ENCODE measurements at places on chromosomes 1 and 21. TPM values are rescaled to one million over a fixed set of nuclear protein-coding genes. Genes with fewer than 3 reads are reported as not detected.
A peak's percentile ranks its signal among the peaks of the same experiment; 100 is the strongest.

FCAMR gene
- not detected for total RNA-seq

PPM1J gene
- total RNA-seq, result 0.69 TPM

HCRTR1 gene
- total RNA-seq, result not detected

SSX2IP gene
- 19.5 TPM for total RNA-seq

SYT14 gene
- total RNA-seq, result under 0.01 TPM

TMEM183A gene
- total RNA-seq, result 121 TPM

DNA sequence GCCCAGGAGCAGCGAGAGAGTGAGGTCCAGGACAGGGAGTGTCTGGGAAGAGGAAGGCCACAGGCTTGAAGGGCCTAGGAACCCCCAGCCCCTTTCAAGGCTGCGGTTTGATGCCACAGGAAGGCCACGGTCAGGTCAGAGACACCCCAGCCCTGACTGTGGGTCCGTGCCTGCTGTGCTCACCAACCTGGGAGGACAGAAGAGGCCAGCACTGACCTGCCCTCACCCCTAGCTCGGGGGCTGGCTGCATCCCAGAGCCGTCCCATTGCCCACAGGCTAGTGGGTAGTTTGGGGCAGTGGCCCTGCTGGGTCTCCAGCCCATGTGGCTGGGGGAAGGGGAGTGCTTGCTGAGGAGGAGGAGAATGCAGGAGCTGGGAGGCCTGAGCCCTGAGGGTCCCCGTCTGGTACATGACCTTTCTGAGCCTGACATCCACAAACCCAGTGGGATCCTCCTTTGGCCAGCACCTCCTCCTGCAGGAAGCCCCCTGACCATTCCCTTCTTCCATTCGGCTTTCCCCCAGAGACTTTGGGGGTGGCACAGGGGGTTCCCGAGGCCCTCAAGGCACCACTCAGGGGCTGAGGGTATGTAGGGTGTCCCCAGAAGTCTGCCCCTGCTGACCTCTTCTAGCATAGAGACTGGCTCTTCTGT lies 54.3 kb downstream of the WNT9A start:
- no peak for DNase-seq

GRCh38 chr1:109229531-109230127 lies 15.9 kb downstream of the SARS1 start:
- DNase-seq, result no peak

- no peak for DNase-seq
Measured at GRCh38 chr1:235507623-235508022, 3.4 kb upstream of the B3GALNT2 start.

DNA sequence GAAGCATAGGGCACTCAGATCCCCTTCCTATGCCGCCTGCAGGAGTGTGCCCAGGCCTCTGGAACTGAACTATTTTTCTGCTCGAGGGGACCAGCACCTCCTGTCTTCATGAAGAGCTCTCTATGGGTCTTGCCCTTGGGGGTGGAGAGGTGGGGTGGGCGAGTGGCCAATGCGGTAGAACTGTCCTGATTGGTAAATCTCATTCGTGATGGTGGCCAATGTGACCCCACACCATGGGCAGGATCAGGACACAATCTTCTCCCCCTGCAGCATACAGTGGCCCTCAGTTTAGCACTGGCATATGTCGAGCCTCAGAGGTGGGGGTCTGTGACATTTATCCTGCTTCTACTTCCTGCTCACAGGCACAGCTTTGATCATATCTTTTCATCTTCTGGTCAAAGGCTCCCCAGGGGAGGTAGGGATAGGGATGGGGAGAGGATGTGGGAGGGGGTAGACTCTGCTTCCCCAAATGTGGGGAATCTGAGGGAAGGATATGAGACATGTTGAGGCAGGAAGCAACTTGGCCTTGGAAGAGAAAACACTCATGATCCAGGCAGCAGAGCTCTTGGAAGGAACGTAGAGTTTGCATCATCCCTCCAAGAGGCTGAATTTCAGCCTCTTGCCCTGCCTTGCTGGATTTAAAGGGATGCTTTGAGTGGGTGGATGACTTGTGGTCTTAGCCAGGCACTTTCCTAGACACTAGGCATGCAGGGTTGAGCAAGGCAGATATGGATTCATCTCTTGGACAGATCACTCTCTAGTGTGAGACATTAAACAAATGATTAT lies 81.8 kb downstream of the LAMC2 start:
- DNase-seq, result peak; percentile 50

GRCh38 chr1:230749635-230750034 lies 2.4 kb downstream of the CAPN9 start:
- no peak for DNase-seq

DNA sequence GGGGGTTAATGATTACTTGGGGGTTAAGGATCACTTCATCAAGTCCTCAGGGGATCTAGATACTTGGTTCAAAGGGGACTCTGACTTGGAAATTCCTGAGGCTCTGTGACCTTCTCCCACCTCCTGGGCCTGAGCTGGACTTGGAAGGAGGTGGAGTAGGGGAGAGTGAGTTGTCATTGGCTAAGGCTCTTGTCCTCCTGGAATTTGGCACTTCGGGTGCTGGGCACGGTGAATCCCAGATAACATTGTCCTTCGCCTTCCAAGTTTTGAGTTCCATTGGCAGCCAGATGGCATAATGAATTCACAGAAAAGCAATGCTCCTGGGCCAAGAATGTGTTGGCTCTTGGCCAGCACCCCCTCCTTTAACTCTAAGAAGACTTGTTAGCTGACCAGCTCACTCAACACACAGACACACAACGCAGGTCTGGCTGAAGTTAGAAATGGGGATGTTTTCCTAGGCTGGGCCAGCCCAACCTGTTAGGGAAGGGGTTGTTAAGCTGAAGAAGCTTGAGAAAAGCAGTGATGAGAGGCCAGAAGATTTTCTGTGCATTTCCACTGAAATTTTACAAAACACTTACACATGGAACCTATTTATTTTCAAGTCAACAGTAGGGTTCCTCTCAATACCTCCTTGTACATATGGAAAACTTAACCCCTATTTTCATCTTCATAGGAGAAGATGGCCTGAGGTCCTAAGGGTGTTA lies 29.7 kb downstream of the SLC26A9 start:
- no peak for DNase-seq

- no peak for DNase-seq
Measured at GRCh38 chr1:160546942-160547341, 23.9 kb upstream of the SLAMF6 start.

- DNase-seq, result no peak
Measured at GRCh38 chr1:207020065-207020708, 12.4 kb downstream of the C1orf116 start.

GRCh38 chr1:50228871-50229384 lies 120.2 kb downstream of the ELAVL4 start:
- DNase-seq, result no peak

DNA sequence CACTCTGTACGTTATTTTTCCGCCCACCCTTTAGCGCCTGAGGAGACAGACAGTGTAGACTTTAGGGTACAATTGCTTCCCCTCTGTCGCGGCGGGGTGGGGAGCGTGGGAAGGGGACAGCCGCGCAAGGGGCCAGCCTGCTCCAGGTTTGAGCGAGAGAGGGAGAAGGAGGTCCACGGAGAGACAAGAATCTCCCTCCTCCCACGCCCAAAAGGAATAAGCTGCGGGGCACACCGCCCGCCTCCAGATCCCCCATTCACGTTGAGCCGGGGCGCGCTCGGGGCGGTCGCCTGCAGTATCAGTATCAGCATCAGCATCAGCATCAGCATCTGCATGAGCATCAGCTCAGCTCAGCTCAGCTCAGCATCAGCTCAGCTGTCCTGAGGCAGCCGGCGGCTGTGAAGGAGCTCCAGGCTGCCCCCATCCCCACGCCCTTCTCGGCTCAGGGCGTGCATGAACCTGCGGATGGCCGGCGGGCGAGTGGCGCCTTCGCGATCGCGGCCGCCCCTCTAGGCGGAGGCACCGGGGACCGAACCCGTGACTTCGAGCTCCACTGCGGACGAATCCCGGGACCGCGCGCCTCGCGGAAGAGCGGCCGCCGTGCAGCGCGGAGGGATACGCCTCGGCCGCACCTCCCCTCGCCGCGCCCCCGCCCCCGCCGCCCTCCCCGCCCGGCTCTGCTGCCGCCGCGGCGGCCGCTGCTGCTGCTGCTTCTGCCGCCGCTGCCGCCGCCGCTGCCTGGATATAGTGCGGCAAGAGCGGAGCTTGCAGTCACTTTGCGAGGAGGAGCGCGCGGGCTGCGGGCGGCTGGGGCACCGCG lies at the start of gene NCAM2:
Gene NCAM2 (plus strand): TSS at position 774 of the 820 bp plus-strand sequence.
- peak; percentile 62 for DNase-seq

GRCh38 chr1:224631462-224632115 lies 15.5 kb downstream of the CNIH3 start:
- DNase-seq, result no peak

DNA sequence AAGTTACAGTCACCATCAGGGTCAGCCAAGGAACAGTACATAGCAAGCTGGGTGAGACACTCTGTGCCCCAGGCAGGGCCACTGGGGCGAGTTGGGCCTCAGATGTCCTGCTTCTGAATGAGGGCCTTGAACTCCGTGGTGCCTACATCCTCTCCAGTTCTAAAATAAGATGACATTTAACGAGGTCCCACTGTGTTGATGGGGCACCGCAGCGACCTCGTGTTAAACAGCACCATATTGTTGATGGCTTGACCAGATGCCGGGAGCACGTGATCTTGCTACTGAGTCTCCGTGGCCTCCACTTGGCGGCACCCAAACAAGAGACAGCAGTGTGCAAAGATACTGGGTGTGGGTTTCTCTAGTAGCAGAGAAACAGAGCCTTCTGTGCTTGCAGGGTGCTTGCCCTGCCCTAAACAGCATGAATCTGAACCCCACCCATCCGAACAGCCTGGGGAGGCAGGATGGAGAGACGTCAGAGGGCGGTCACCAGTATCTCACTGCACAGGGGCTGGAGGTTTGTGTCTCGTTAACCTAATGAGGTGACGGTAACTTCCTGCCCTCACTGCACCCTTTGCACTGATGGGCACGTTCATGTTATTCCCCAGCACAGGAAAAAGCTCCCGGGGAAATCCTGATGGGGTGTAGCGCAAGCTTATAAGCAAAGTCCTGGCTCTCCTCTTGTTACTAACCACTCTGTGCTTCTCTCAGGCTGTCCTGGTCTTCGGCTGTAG lies 324.4 kb downstream of the AJAP1 start:
- no peak for DNase-seq

DNA sequence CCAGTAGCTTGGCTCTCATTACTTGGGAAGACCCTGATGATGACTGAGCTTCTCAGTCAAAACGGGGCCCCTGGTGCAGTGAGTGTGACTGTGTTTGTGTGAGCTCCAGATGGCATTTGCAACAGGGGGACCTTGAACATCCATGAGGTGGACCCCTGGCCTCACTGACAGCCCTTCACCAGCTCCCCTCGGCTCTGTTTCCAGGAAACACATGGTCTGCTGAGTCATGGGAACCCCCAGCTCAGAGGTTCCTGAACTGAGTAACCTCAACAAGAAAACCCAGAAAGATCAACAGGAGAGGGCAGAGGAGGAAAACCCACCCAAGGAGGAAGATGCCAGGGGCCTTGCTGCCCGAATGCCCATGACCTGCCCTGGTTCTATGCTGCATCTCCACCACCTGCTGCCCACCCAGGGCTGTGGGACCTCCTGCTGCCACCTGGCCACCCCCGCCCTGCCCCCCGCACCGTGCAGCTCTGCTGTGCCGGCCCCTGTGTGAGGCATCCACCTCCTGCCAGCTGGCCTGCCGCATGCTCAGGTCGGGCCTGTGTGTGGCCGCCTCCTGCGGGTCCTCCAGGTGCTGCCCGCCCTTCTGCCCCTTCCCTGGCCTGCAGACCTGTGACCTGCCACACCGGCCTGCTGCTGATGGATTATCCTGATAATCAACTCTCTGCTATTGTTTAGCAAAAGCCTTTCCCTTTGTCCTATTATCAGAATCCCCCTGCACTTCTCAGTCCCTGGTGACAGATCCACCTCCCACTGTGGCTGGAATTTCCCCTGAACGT lies 4.2 kb upstream of the KRTAP12-1 start:
- DNase-seq, result no peak

- no peak for DNase-seq
Measured at GRCh38 chr1:89525169-89525855, 683 bp downstream of the LRRC8B start.

GRCh38 chr1:163178628-163179027 lies 24.1 kb downstream of the RGS5 start:
- no peak for DNase-seq

DNA sequence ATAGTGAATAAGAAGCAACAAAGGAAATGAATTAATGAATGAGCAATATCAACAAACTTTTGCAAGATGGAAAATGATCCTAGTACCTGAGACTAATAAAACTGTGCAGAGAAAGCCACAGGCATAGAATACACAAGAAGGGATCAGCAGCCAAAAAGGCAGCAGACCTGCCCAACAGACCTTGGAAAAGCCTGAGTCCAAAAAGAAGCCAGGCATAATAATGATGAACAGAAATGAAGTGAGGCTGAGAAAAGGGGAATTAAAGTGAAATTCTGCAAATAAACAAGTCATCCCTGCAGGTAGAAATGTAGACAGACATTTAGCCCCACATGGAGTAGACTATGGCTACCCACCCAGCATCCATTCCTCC lies 10.3 kb upstream of the PHTF1 start:
- no peak for DNase-seq

- DNase-seq, result no peak
Measured at GRCh38 chr1:182172699-182173098, 111.2 kb upstream of the ZNF648 start.

GRCh38 chr1:38131024-38131585 lies 84.5 kb upstream of the POU3F1 start:
- no peak for DNase-seq

DNA sequence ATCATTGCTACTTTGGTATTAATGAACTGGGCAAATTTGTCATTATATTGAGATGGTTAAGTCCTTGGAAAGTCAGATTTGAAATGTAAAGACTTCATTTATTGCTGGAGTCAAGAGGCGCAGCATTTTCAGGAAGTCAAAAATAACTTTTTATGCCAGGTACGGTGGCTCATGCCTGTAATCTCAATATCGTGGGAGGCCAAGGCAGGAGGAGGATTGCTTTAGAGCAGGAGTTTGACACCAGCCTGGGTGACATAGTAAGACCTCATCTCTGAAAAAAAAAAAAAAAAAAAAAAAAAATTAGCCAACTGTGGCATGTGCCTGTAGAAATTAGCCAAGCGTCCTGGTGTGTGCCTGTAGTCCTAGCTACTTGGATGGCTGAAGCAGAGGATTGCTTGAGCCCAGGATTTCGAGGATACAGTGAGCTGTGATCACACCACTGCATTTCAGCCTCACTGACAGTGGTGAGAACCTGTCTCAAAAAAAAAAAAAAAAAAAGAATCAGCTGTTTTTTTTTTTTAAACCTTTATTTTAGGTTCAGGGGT lies 5.5 kb downstream of the HIPK1 start:
- DNase-seq, result no peak

DNA sequence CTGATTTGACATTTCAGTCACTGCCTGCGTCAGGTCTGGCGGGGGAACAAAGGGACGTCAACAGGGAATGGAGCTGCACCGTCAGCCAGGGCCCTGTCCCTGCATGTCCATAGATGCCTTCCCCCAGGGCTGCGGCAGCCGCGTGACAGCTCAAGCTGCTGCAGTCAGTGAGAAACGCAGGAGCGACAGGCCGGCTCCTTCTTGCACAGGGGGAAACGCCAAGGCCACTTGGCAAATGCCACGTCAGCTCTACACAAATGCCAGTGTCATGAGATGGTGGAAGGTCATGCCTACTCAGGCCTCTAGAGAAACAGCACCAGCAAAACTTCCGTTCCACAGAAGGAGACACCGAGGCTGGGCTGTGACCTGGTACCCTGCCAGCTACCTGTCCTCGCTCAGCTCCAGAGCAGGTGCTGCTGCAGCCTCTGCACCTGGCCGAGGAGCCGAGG lies 37.7 kb downstream of the SYF2 start:
- no peak for DNase-seq

Measured in NCI-H460 (cell line).